Cardiac muscle cell (in vitro differentiated cells and primary cell): ENCODE measurements at places on chromosomes 2 and 18.

GRCh38 chr2:40370007-40370395, 81.9 kb downstream of the SLC8A1 start:
- peak; percentile 61 for DNase-seq

- no peak for DNase-seq
Measured at GRCh38 chr2:181334158-181334826, 122.9 kb upstream of the ITGA4 start.

GRCh38 chr2:55038428-55038827, 11.8 kb downstream of the RTN4 start:
- DNase-seq = no peak

- DNase-seq = no peak
Measured at GRCh38 chr2:38793511-38793910, 15.5 kb downstream of the GEMIN6 start.

GRCh38 chr2:201882353-201883090, 76.2 kb downstream of the CDK15 start:
- peak; percentile 54 for DNase-seq

DNA sequence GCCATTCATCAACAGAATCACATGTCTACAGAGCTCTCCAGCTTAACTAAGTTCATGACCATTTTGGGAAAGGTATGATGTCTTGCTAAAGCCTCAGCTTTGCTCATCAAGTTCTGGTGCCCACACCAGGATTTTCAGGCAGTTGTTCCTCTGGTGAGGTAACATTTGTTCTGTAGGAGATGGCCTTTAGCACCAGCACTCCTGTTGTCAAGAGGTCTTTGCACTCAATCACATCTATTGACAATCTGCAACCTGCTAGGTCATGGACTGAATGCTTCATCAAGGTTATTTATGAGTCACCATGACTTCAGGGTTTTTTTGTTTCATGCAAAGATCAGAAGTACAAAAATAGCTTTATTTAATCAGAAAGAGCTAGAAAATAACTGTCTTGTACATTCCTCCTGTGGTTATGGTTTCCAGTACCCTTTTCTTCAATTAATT, 36.6 kb upstream of the VIT start:
- no peak for DNase-seq

DNA sequence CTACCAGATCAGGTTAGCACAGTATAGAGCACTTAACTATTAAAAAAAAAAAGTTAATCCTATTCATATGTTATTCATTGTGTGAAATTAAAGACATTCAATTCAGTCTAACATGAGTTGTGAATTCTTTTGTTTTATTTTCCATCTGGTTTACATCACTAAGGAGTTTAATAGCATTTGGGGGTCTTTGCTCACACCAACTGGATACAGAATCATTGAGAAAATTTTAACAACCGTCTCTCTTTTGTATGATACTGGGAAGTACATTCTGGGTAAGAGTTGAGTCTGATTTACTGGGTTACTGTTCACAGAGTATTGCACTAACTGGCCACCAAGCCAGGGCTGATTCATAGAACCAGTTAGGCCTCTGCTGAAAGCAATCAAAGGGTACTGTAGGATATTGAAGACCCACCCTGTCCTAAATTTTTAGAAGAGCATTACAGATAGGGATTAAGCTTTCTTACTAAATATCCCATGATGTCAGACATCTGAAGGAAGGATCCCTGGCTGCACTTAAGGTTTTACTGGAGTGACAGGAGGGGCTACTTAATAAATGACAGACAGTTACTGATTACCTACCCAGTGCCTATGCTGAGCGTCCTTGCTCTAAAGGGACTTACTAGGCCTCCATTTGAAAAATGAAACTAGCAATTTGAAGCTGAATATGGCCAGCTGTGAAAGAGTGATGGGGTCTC, 387.9 kb downstream of the SETBP1 start:
- DNase-seq = no peak

DNA sequence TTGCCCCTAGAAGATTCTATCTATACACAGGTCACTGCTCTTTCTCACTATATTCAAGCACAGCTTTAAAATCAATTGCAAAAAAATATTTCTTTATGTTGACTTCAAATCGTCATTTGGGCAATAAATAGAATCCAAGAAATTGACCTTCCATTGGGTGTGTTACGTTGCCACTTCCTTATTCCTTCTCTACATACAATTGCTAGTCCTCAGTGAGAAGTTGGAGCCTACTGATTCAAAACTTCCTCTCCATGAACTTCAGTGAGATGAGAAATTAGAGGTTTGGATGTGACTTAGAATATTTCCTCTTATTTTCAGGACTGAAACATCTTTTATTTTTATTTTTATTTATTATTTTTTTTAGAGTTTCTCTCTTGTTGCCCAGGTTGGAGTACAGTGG, 40.3 kb downstream of the PMAIP1 start:
- no peak for DNase-seq

GRCh38 chr2:122414902-122415301, 659.5 kb downstream of the TSN start:
- DNase-seq = no peak

DNA sequence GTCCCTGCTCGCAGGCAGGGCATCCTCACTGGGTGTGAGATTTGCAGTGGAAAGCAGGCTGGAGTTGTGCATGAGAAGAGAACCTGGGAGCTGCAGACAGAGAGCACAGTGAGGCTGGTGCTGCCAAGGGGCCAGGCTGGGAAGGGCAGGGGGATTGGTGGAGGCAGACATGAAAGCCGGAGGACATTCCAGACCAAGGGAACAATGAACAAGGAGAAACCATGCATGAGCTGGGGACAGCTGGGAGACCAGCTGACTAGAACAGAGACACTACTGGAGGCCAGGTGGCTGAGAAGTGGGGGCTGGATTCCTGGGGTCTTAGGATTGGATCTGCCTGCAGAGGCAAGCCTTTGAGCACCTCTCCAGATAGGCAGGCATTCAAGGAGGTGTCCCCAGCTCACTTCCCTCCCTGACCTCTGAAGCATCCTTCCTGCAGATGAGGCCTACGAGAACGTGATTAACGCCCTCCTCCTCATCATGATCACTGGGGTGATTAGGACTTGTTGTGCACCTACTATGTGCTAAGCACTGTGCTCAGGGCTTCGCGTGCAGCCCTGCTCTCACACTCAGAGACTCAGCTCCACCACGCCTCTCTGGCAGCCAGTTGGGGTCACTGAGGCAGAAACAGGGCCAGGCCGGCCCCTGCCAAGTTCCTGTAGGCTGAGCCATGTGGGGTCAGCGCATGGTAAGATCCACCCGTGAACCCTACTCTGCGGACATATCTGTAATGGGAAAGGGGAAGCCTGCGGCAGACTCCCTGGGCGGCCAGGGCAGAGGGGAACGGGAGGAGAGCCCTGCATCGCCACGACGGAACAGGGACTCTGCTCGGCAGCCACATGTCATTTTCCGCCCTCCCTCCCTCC, 74.8 kb upstream of the SLC66A3 start:
- DNase-seq = no peak

- no peak for DNase-seq
Measured at GRCh38 chr2:97958184-97958583, 37.6 kb downstream of the TMEM131 start.

GRCh38 chr2:41872646-41873045, 175.2 kb upstream of the PKDCC start:
- peak; percentile 77 for DNase-seq

DNA sequence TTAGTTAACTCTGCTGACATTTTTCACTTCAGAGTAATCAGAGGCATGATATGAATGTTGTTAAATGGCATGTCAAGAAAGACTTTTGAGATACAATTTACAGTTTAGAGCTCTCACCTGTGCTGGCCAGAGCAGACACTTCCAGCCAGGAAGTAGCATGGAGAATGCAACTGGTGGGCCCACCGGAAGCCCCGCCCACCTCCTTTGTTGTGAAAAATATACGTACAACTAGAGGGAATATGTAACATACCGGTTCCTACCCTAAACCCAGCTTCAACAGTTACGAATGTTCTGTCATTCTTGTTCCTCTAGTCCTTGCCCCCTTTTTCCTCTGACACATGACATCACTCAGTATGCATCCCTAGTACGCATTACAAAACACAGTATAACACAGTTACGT, 70.2 kb upstream of the ITM2C start:
- DNase-seq = no peak

DNA sequence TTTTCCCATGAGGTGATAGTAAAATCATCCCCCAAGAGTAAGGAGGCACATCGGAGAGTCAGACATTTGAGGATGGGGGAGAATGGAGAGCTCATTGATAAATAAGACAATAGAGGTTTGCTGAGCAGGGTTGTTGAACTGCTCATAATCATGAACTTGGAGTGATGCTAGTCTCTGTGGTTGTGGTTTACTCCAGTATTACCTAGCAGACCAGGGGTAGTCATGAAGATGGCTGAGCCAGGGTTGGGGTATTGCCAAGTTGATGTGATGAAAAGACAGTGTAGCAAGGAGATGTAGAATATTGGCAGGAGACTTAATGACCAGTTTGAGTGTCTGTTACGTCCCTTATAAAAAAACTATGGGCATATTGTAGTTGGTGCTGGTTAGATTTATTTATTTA, 25.4 kb downstream of the CYBRD1 start:
- no peak for DNase-seq

DNA sequence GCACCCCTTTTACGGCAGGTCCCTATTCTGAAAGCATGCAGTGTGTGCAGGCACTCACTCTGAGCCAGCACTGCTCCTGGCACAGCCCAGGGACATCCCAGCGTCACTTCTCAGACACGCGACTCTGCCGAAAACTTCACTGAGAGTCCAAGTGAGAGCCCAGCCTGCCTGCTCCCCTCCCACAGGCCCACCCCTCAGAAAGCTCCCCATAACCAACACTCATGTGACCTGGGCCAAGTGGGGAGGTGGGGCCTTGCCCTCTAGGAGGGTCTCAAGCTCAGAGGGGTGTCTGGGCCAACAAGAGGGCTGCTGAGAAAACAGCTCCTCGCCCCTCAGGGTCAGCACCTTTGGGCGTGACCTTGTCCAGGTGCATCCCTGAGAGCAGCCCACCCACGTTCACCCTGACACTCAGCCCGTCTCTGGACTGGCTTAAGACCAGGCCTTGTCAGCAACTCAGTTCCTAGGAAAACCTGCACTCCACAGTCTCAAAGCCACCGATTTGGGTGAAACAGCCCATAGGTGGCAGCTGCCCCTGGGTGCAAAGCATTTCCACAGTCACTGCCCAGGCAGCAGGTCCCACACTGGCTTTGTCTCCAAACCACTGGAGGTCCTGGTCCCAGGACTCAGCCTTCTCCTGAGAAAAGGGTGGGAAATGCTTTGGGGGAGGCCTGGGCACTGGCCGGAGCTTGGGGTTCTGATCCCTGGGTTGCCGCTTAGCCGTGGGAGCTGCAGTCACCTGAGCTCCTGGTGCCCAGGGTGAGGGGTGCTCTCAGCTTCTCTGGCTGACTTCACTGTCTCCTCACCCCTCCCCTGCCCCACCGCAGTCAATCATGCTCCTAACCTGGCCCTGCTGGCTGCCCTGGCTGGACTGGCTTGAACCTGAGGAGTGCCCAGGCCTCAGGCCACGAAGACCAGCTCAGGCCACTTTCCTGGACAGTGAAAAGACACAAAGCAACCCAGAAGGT, 209.6 kb downstream of the HDAC4 start:
- no peak for DNase-seq
